ENCODE measurements at places on chromosomes 3 and 15.

GRCh38 chr3:51391566-51392354 is 675 bp downstream of the RBM15B start:
- no peak for DNase-seq

DNA sequence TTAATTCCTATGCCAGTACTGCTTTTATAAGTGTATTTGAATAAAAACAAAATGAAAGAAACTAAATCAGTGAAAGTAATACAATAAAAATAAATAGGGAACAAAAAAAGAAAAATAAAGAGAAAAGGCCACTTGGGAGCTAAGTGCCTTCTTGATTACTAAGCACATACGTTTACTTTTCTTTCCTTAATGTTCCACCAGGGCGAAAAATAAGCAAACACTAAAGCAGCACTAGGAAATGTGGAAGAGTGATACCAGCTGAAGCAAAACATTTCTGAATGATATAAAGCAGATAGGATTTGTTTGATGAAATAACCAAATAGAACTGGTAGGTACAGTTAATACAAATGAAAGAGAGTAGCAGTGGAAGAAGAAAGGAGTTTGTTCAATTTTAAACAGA is 132.8 kb upstream of the ZPLD1 start:
- no peak for DNase-seq

DNA sequence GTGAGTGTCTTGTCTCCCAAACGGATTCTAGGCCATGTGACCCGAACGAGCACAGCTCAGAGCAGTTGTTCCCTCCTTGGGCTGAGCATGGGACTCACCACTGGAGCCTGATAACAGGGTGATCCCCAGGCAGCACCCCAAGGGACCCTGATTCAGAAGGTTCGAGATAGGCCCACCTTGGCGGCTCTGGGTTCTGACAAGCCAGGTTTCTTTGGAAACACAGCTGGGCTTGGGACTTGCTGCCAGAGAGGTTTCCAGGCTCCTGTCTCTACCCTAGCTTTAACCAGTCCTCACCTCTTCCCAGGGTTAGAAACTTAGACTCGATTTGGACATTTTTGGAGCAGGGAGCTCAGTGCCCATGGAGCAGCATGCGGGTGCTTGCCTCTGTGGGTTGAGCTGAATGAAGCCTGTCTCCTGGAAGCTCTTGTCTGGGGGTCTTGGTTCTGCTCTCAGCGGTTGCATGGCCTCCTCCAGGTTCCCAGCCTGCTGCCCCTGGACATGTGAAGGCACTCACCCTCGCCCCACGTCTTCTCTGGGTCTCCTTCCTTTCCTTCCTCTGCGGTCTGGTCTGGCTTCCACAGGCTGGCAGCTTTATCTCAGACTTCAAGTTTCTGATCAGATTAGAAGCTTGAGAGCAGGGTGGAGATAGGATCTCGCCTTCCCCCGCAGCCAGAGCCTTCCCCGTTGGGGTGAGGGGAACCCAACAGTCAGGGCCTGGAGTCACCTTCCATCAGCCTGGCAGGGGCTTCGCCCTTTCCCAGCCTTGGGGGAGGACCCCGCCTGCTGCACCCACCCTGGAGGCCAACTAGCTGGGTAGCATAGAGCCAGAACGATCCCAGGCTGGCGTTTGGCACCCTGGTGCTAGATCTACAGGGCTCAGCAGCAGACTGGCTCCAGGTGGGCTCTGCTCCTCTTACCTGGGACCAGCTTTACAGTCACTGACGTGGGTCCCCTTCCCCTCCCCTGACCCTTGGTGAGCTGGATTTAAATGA is 21.0 kb downstream of the PAQR5 start:
- no peak for DNase-seq

- DNase-seq: no peak
Measured at GRCh38 chr3:187744169-187745151, 808 bp downstream of the BCL6 start.

DNA sequence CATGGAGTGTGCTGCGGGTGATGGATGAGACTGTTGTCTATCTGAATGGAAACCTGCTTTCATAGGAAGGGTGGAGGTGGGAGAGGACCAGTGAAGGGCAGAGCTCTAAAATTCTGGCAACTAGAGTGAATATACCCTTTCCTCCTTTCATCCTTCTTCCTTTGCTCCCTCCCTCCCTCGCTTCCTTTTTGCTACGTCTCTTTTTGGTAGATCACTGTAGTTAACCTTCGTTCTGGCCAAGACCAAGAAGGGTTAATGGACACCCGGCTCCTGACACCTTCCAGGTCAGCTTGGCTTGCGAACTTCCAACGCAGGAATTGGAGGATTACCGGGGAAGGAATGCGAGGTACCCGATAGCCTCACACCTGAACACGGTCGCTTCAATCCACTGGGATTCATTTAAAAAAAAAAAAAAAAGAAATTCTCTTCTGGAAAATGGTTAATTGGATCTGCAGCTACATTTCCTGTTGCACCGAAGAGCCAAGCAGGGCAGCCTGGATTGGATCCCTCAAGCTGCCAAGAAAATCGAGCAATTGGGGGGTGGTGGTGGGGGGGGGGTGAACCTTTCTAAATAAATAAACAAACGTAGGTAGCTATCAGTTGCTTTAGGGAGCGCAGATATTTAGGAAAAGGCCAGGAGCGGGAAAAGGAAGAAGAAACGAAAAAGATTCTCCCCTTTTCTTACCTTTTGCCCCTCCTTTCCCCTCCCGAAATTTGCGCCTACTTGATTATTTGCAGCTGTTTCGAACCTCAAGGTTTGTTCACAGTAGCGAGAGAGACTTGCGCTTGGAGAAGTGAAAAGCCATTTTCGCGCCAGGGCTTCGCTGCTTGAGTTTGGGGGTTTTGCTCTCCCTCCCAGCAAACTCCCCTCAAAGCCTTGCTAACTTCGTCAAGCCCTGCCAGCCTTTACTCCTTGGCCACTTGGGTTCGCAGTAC is 9.5 kb upstream of the NR2F2 start:
- DNase-seq: no peak

DNA sequence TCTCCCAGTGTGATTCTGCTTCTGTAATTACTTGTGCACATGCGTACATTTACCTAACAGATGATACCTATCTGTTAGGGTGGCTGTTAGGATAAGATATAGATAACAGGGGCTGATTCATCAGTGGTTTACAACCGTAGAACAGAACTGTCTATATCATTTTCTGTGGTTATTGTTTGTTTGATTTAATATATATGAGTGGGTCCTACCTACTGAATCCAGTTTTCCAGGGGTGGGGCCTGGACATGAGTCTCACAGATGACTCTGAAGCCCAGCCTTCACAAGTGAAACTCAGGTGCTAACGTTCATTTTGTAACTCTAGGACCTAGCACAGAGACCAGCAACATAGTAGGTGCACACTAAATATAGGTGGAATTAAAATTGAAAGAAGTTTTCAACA is 10.4 kb upstream of the ACAP2 start:
- no peak for DNase-seq

- no peak for DNase-seq
Measured at GRCh38 chr3:159620873-159621272, 367.8 kb upstream of the IL12A start.
